ENCODE measurements at places on chromosomes 13 and 19.

GRCh38 chr19:54335979-54336892 is 2.7 kb downstream of the LILRA4 start:
- DNase-seq, result no peak

DNA sequence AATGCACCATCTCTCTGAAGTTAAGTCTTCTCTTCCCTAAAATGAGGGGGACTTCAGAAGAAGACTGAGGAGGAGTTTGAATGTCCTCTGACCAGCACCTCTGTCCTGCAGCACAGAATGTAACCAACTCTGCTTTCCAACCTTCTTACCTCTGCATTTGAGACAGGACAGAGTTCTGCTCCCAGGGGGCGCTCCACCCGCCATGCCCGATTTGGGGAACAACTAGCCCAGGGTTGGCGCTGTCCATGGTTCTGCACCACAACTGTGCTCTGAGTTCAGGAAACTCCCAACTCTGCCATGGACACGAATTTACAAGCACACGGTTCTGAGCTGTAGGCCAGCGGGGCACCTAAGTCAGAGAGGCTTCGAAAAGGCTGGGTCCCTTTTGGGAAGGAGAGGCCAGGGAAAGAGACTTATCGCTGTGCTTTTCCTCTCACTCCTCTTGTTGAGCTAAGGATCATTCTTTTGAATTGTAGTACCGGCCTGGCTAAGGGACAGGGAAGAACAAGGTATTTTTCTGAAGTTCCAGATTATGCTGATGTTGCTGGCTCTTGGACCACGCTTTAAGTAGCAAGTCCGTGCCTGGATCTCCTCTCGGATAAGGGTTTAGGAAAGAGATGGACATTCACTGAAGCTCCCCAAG is 22.2 kb downstream of the SIGLEC5 start:
- no peak for DNase-seq

DNA sequence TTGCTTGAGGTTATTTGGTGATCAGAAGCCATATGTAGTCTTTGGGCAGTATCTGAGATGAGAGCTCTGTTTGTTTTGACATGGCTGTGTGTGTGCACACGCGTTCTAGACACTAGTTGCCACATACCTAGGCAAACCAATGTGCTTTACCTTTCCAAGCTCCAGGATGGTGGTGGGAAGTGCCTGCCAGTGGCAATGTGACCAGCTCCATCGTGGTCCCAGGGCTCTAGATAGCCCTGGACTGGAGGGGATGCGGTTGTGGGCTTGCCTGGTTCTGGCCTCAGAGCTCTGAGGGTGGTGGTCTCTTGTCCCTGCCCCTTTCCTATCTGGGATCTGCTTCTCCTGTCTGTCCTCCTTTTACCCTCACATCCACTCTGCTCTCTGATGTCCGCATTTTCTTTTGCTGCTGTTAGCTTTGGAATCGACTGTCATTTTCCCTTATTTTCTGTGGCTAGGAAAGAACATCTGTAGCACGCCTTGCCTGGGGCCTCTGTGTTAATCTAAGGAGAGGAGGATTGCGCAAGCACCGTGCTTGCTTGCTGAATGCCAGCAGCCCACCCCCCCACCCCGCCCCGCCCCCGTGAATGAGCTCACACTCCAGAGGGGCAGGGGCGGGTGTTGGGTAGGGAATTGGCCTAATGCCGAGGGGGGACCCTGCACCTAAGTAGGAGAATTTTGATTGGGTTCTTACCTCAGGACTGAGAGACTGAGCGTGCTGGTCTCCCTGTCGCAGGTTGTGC is 89.5 kb downstream of the ARHGEF7 start:
- DNase-seq, result no peak

DNA sequence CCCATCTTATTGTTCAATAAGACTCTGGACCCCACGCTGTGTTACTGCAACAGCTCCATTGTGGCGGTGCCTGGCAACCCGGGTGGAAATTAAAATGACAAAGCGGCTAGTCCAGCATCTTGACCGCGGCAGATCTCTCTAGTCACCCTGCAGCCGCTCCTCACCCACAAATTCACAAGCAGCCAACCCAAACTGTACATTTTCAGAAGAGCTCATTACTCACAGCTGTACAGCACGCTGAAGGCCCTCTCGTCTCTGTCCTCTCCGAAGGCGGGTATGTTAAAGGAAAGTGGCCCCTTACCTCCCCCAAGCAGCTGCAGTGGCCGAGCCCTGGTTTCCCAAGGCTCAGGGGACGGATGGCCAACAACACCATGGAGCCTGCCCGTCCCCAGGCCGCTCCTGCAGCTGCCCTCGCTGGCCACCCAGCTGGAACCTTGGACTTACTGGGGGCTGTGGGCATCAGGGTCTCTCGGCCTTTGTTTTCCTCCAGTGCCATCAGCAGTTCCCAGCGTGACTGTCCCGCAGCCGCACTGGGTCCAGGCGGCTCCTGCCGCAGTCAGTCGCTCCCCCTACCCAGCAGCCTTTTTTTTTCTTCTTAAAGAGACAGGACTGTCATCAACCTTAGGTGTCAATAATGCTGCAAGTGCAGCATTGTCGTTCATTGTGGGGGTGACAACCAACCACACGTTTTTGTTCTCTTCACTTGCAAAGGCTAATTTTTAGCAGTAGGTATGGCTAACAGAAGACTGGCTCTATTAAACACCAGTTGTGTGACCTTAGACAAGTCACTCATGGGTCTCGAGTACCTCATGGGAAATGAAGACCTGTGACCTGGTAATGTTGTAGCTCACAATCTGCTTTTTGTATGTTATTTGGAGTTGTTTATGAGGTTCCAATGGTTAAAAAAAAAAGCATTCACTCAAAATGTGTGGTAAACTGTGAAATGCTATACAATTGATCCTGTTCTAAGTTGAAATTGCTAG is at the start of gene SACS:
Gene SACS, minus strand, starts transcription at position 532 of the 983 bp plus-strand sequence. CDS start 22,463 bp downstream, outside the sequence.
- DNase-seq, result no peak

- no peak for DNase-seq
These were observed 28.1 kb downstream of the GPX4 start for GRCh38 chr19:1131718-1132551.

GRCh38 chr13:98445340-98446233 is 131.3 kb downstream of the STK24 start:
- DNase-seq, result no peak

DNA sequence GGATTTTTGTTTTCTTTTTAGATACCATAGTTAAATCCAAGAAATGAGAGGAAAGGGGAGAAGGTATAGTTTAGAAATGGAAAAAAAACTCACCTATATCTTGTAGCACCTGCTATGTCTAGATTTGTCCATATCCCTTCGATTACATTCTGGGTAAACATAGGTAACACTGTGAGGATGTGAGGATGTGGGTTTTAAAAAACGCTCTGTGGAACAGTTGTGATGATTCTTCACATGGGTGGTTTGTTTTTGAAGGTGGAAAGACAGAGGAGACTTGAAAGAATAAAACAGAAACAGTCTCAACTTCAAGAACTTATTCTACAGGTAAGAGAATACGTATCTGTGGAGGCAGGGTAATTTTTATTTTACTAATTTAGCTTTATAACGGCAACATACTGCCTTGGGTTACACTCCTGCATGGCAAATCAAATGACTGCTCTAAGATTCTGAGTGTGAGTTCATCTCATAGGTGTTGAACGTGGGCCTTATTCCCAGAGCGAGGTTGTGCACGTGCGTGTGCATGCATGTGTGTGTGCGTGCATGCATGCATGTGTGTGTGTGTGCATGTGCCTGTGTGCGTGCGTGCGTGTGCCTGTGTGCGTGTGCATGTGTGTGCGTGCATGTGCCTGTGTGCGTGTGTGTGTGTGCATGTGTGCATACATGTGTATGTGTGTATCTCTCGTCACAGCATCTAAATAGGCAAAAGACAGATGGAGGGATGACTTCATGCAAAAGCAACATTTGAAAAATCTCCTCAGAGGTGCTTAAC is 23.5 kb downstream of the ATP4B start:
- DNase-seq, result no peak

DNA sequence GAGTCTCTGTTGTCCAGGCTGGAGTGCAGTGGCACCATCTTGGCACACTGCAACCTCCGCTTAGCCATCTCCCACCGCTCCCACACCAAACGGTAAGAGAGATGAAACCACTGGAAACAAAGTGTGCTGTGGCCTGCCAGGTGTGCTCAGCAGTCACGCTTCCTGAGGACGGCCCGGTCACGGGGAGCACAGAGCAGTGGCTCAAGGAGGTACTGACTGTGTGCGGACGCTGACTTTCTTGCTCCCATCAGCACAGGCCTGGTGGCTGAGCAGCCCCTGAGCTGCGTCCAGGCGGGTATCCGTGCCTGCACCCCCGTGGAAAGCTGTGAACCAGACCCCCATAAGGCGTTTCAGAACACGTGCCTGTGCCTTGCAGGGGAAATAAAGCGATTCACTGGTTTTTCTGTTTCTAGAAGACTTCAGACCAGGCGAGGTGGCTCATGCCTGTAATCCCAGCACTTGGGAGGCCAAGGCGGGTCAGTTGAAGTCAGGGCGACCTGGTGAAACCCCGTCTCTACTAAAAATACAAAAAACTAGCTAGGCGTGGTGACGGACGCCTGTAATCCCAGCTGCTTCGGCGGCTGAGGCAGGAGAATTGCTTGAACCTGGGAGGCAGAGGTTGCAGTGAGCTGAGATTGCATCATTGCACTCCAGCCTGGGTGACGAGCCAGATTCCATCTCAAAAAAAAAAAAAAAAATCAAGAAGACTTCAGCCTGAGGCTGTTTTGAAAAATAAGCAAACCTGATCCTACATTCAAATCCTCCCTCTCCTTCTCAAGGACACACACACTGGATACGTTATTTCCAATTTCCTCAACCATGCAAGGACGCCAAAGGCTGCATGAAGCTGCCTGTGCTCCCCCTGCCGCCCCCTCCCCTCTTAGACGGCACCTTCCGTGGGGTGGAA is 25.5 kb downstream of the ADPRHL1 start:
- DNase-seq, result no peak

- DNase-seq, result no peak
These were observed 20.5 kb downstream of the EDNRB start for GRCh38 chr13:77898097-77898496.

DNA sequence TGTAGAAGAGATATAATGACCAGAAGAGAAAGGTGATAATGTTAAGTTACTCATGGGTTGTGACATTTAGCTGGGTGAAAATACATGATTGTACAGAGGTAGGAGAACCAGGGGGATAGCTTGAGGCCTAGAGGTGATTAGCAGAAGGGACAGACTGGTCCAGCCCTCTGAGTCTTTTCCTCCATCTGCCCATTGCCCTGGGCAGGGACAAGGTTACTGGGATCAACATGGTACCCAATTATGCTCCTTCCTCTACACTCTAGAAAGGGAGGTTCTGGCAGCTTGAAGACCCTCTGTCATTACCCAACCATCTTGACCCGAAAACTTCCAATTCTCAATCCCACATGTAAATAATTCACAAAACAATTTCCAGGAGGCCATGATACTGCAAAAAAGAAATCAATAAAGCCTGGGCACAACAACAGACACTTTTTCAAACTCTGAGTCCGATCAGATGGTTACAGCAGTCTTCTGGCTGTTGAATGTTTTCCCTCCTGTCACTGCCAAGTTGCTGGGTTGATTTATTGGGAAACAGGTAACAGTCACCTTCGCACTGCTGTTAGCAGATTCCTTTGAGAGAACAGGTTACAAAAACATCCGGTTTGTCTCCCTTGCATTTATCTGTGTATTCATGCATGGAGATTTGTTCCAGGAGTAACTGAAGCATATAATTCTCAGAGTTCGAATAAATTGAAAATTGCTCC is 239.1 kb upstream of the HTR2A start:
- no peak for DNase-seq

GRCh38 chr13:37225414-37226070 is 120.1 kb upstream of the CSNK1A1L start:
- DNase-seq, result no peak

DNA sequence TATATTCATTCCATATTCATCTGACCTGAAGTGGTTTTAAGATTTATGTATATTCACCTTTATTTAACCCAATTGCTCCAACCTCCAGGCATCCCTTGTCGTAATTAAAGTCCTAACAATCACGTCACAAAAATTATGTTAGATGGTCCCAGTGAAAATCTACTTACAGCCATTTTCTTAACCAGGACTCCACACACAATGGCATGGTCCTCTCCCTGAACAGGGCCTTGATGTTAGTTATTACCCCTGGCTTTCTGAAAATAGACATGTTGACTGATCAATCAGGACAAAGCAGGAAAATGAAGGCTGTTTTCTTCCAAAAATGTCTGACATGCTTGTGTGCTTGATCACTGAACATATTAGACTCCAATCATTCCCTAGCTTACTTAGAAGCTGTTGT is 542.7 kb upstream of the SLITRK5 start:
- DNase-seq, result no peak

- DNase-seq, result no peak
These were observed 4.1 kb upstream of the UBE2L5 start for GRCh38 chr13:30418075-30418716.

DNA sequence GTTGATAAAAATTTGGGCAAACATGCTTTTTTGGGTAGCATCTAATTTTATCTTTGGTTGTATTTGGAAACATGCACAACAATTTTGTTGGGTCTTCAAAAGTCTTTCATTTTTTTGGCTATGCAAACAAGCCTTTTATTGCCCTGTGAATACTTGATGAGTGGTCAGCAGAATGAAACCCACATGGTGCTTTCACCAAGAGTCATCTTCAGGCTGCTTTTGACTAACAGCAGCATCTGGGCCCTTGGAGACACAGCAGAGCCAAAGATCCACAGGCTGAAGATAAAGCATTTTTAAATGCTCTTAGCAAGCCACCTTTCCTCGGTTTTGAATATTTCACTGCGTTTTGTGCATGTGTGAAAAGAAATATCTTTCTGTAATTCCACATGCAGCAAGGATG is 154.9 kb downstream of the FGF9 start:
- DNase-seq, result no peak

DNA sequence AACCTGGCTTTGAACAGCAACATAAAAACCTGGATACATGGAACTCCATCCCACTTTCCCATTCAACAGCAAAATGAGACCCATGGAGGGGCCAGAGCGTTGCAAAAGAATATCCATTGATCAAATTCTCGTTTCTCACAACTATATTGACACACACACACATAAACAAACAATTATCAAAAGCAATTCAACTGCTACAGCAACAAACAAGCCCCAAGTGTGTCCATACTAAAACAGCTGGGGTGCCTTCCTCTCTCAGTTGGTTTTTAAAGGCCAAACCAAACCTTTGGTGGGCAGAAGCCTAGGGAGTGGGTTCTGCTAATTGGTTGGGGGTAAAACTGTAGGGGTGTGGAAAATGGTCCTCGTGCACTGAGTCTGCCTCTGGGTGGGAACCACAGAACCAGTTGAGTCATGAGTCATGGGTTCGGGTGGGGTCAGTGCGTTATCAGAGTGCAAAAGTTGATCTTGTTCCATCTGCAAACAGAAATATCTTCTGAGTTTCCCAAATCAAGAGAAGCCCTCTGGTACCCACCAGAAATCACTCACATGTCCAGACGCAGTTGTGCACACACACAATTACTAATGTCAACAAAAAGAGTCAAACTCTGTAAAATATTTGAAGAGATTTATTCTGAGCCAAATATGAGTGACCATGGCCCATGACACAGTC is 18.5 kb downstream of the GPR42 start:
- DNase-seq, result no peak

- no peak for DNase-seq
These were observed 79.7 kb downstream of the EFNB2 start for GRCh38 chr13:106455777-106456176.

Measured in NCI-H1417 treated with DMSO at 0.1 percent for 48 hours (cell line).